ENCODE measurements at places on chromosomes 1 and 21.

- DNase-seq: no peak
Measured at GRCh38 chr1:21653744-21654100, 15.4 kb downstream of the RAP1GAP start.

- no peak for DNase-seq
Measured at GRCh38 chr1:108716437-108717230, 3.9 kb downstream of the FNDC7 start.

- no peak for DNase-seq
Measured at GRCh38 chr1:215590779-215591491, 23.8 kb downstream of the KCTD3 start.

- no peak for DNase-seq
Measured at GRCh38 chr1:110057963-110058518, 12.4 kb downstream of the ALX3 start.

GRCh38 chr1:154697710-154698109, 89.7 kb upstream of the ADAR start:
- DNase-seq: no peak

DNA sequence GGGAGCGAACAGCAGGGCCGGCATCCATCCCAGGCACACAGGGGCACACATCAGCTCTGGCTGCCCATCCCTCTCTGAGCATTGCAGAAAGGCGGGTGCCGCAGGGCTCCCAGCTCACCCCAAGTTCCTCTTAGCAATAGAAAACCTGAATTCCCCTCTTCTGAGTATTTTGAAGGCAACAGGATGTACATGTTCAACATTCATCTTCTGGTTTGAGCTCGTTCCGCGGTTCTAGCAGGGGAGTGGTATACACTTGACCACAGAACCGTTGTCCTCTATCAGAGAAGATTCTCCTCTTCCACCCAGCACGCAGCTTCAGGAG, 23.6 kb downstream of the ACTA1 start:
- no peak for DNase-seq

DNA sequence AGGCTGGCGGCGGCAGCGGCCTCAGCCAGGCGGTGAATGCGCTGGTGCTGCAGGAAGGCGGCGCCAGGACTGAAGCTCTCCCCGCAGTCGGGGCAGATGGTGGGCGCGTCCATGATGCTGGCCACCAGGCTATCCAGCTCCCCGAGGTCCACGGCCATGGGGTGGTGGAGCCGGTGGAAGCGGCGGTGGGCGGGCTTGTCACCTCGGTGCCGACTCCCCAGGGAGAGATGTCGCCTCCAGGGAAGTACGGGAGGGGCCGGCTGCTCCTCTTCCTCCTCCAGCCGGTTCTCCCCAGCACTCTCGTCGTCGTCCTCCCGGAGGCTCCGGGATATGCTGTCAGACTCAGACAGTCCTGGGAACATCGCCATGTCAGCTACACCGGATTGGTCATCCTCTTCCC, 24.4 kb downstream of the ZNF697 start:
- DNase-seq: no peak

GRCh38 chr1:31054349-31054748, 11.2 kb downstream of the PUM1 start:
- no peak for DNase-seq

DNA sequence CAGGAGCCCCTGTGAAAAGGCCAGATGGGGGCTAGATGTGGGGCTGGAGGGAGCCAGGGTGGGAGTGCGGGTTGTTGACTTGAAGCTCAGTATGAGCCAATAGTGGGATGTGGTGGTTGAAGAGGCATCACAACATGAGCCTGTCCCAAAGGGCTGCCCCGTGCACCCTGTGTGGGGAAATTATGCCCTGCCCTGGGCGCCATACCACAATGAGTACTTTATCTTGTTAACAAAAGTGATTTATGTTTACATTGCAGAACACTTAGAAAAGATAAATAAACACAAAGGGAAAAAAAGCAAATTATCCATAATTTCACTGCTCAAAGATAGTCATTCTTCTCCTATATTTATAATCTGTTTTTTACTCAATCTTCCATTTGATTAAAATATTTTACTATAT, 1.6 kb upstream of the NFASC start:
- DNase-seq: no peak

DNA sequence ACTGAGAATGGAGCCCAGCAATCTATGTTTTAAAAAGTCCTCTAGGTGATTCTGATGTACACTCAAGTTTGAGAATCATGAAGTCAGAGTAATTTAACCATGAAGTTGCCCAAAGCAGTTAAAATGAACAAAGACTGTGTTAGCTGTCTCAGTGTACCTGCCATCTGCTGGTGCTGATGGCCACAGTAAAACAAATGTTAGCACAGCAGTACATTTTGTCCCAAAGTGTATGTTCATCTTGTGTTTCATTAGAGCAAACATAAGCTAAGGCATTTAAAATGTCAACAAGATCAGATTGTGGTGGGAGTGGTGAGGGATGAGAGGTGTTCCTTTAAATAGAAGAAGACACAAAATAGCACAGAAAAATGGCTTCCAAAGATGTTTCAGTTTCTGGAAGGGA, 31.1 kb downstream of the FYB2 start:
- DNase-seq: no peak

DNA sequence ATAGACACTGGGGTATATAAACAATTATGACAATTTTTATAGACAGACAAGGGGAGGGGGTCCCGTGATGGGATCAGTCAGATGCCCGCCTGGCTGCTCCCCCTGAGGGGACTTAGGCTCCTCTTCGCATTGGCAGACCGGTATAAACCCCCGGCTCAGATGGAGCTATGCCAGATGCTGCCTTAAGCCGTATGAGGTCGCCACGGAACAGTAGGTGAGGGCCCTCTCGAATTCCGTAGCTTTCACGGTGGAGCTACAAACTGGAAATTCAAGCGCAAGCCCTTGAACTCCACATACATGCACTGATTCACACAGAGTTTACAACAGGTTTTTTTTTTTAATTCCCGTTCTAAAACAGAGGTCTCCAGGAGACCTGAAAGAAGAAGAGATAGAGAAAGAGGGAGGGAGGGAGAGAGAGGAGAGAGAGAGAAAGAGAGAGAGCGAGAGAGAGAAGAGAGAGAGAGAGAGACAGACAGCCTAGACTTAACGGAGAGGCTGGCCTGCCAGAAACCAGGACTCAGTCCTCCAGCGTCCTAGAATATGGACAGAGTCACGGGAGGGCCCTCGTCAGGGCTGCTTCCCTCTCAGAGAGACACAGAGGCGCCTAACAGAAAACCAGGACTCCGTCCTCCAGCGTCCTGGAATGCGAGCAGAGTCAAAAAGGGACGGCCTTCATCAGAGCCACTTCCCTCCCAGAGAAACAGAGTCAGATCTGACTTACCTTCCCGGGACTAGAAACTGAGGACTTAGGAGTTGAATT, 24.4 kb upstream of the TMEM54 start:
- no peak for DNase-seq

DNA sequence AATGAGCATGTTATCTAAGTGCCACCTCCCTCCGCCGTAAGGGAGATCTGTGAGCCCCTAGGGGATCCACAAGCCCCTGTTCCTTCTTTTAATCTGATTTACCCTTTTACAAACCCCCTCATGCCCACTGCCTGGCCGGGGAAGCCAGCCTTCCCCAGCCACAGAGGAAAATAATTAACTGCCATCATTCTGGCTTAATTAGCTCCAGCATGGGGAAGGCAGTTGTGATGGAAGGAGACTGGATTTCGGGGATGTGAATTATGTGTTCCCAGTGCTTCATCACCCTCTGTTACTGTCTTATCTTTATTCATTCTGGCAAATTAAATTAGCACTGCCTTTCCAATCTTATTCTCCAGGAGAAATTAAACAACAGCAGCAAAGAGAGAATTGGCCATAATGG, 135.8 kb downstream of the PTPRU start:
- DNase-seq: no peak

- DNase-seq: no peak
Measured at GRCh38 chr1:41941381-41941780, 22.7 kb upstream of the HIVEP3 start.

- no peak for DNase-seq
Measured at GRCh38 chr1:99986656-99987225, 16.9 kb downstream of the SLC35A3 start.

- no peak for DNase-seq
Measured at GRCh38 chr1:5981009-5981380, 11.2 kb downstream of the NPHP4 start.

DNA sequence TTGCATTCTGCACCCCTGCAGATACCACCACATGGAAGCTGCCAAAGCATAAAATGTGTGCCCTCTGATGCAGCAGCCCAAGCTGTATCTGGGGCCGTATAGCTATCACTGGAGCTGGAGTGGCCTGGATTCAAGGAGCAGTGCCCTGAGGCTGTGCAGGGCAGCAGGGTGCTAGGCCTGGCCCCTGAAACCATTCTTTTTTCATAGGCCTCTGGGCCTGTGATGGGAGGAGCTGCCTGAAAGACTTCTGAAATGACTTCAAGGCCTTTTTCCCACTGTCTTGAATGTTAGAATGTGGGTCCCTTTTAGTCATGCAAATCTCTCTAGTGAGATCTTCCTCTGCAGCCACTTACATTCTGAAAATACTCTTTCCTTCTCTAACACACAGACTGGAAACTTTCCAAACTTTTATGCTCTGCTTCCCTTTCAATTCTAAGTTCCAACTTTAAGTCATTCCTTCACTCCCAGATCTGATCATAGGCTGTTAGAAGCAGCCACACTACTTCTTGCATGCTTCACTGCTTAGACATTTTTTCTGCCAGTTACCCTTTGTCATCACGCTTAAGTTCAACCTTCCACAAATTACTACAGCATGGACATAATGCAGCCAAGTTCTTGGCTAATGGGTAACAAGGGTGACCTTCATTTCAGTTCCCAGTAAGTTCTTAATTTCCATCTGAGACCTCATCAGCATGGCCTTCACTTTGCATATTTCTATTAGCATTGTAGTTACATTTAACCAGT, 42.4 kb downstream of the DRAM2 start:
- DNase-seq: no peak

DNA sequence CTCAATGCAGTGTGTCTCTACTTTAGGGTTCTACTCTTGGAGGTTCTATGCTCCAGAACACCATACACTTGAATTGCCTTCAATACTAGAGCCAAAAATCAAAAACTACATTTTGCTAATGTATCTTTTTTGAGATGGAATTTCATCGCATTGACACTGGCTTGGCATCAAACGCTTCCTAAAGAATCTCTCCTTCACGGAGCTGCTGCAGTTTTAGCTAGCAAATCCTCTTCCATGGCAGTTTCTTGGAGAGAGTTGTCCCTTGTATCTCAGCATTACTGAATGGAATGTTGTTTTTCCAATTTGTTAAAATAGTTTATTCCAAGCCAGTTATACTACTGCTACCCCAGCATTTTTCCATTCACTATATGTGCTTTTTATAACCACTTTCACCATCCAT, 17.7 kb downstream of the SDCCAG8 start:
- DNase-seq: no peak

DNA sequence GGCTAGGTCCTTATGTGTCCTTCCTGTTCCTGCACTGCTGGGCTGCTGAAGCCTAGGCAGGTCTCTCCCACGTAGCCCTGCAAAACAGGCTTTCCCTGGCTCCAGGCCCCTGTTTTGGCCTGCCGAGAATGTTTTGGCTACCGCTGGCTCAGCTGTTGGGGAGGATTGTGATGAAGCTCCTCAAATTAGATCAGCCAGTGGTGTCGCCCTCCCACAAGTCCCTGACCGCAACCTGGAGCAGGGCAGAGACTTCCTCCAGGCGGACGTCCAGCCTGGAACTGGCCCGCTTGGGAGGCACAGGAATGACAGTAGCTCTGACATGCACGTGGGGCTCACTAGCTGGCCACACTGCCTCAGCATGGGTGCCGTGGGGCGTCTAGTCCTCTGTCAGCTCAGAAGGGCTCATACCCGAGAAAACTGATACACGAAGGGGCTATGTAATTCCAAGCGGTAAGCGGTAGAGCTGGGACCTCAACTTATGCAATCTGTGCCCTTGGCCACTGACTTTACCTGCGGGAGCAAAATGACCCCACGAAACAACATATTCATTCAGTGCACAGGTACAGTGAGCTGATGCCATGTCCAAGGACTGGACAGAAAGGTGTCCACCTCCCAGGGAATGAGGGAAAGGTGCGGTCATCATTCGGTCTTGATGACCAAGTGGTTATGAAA, 26.6 kb downstream of the DHRS3 start:
- DNase-seq: no peak

- no peak for DNase-seq
Measured at GRCh38 chr21:27719226-27719625, 752.3 kb upstream of the ADAMTS5 start.

DNA sequence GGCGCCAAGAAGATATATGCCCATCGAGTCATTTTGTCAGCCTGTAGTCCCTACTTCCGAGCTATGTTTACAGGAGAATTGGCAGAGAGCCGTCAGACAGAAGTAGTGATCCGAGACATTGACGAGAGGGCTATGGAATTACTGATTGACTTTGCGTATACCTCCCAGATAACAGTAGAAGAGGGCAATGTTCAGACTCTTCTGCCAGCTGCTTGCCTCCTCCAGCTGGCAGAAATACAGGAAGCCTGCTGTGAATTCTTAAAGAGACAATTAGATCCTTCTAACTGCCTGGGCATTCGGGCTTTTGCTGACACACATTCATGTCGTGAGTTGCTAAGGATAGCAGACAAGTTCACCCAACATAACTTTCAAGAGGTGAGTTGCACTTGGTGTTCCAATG, 19.1 kb downstream of the KLHL20 start:
- no peak for DNase-seq

GRCh38 chr1:210291081-210291764, 37.5 kb upstream of the HHAT start:
- no peak for DNase-seq

DNA sequence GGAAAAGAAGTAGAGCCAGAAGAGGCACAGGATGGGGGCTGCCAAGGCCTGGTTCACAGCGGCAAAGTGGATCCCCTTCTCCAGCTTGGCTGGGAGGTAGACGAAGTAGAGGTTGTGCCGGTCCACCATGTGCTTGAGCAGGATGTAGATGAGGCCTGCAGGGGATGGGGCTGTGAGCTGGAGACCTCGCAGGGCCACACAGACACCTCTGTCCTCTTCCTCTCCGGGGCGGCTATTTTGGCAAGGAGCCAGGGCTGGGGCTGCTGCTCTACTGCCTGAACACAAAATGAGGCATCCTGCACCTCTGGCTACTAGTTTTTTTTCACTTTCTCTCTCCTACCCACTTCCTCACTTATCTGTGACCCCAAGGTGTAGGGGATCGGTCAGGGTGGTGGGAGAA, 32.3 kb downstream of the TMEM63A start:
- DNase-seq: no peak

GRCh38 chr1:112788561-112788960, 73.4 kb upstream of the PPM1J start:
- DNase-seq: no peak

GRCh38 chr1:185474440-185475149, 157.6 kb upstream of the IVNS1ABP start:
- no peak for DNase-seq

DNA sequence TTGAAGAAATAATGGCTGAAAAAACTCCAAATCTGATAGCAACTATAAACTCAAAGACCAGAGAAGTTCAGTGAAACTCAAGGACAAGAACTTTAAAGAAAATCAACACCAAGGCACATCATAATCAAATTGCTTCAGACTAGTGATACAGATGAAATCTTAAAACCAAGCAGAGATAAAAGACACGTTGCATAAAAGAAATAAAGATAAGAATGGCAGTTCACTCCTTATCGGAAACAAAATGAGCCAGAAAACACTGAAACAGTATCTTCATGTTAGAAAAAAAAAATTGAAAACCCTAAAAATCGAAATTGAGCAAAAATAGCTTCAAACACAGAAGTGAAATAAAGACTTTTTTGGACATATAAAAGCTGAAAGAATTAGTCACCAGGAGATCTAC, 4.6 kb upstream of the RAB4A start:
- DNase-seq: no peak

GRCh38 chr1:112529301-112529700, 20.5 kb downstream of the WNT2B start:
- DNase-seq: no peak
